HAP-1 (cell line): ENCODE measurements at places on chromosomes 1 and 21.

DNA sequence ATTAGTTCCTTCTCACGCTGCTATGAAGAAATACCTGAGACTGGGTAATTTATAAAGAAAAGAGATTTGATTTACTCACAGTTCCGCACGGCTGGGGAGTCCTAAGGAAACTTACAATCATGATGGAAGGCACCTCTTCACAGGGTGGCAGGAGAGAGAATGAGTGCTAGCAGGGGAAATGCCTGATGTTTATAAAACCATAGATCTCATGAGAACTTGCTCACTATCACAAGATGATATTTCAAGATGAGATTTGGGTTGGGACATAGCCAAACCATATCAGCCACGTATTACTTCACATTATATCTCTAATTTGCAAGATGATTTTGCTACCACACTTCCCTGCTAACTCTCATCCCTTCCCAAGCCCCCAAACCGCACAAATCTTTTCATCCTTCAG, 9.1 kb downstream of the MNDA start:
- DNase-seq: no peak

DNA sequence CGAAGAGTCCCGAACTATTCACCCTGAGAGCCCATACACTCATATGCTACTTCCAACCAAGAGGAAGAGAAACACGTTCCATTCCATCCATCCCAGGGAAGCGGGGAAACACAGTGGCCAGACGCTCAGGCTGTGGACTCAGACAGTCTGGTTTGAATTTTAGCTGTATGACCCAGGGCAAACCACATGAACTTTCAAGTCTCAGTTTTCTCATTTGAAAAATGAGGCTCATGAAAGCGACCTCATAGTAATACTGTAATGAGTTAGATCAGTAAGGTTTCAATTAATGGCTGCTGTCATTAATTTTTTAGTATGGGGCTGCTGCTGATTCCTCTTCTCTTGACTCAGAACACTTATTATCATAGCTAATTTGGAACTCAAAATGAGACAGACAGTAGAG, 1.5 kb downstream of the FCRL4 start:
- DNase-seq: no peak

DNA sequence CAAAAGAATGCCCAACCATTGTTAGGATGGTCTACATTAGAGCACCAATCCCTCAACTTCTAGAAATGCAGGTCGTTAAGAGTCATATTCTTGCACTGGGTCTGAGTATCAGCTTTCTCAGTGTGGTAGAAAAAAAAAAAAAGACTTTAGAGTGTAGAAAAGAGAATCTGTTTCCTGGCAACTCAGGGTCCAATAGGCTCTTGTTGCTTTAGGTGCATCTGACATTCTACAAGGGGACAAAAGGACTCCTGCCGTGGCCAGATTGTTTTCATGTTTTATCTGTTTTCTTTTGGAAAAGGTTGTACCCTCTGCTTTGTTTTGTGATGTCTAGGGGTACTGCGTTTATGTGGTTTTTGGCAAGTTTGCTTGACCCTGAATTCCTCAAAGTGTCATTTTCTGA, 105.4 kb upstream of the KCNK2 start:
- no peak for DNase-seq

- no peak for DNase-seq
Measured at GRCh38 chr1:113861641-113862040, 9.9 kb downstream of the PTPN22 start.

- DNase-seq: no peak
Measured at GRCh38 chr1:218624052-218624451, 278.9 kb downstream of the TGFB2 start.

DNA sequence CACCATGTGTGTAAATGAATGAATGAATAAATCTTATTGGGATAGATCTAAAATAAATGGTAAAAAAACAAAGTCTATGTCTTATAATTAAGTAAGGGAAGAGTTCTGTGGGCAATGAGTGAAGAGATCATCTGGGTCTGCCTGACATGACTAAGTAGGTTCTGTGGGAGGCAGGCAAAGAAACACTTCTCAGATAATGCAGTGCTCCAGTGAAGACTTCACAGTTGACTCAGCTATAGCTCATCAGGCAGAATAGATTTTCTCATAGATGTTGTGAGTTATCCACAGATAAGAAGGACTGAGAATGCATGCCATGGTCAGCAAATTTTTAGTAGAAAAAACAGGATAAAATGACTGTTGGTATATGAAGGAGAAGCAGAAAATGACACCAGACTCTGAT, 12.4 kb downstream of the KRTAP22-2 start:
- DNase-seq: no peak

GRCh38 chr1:182198006-182198605, 136.6 kb upstream of the ZNF648 start:
- no peak for DNase-seq

GRCh38 chr1:90876101-90876500, 145.7 kb downstream of the ZNF644 start:
- DNase-seq: no peak

- no peak for DNase-seq
Measured at GRCh38 chr1:179080866-179081686, 794 bp upstream of the TOR3A start.

DNA sequence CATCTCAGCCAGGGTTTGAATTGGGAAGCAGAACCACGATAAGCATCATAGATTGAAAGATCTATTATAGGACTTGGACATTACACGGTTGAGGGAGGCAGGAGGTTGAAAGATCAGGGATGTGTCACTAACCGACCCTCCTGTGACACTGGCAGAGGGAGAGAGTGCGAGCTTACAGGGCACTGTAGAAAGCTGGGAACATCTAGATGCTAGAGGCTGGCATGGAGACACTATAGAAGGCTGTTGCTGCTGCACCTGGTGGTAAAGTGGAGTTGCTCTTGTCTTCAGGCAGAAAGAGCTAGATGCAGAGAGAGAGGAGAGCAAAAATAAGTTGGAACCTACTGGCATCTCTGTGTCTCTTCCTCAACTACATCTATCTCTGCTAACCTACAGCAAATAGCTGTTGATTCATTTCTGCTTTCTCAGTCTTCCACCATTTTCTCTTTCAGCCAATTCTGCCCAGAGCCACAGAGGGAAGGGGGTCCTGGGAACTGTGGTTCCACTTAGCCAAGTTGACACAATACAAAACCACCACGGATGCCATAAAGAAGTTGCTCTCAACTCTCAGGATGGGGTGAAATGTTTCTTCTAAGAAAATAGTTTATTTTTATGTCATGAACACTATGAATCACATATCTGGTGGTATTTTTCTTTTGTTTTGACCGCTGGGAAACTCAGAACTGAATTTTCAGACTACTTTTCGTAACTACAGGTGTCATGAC, 155.9 kb downstream of the ZNF281 start:
- no peak for DNase-seq

DNA sequence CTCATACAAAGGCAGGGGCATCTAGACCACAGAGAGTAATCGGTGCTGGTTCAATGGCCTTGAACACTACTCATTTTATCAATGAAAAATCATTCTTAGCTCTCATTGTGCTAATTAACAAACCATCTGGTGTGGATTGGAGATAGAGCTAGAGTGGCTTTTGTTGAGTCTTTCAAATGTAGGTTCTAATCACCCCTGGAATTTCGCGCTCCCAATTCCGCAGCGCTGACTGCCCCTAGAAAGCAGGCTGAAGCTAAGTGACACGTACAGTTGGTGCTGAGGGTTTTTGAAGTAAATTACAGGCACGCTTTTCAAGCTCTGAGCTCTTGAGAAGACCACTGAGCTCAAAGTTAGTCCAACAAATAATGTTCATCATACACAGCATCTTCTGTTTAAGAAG, 31.2 kb upstream of the CA6 start:
- DNase-seq: peak; percentile 35

DNA sequence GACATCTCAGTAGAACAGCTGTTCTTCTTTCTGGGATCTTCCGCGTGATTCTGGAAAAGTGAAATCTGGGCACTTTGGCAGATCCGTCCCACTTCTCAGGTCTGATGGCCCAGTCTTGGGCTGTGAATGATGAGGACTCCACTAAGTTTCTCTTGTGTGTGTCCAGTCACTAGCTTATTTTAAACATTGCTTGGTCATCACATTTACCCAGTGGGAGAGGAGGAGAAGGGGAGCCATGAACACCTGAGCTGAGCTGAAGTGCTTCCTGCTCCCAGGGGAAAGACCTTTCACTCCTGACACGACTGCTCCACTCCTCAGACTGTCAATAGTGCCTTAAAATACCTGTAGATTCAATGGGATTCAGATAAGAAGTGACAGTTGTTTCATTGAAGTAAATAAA, 101.9 kb upstream of the SLC35F3 start:
- no peak for DNase-seq

GRCh38 chr1:207077470-207078377, 10.9 kb upstream of the C4BPB start:
- peak; percentile 76 for DNase-seq

GRCh38 chr1:189429610-189430009, 1048.1 kb downstream of the BRINP3 start:
- no peak for DNase-seq

DNA sequence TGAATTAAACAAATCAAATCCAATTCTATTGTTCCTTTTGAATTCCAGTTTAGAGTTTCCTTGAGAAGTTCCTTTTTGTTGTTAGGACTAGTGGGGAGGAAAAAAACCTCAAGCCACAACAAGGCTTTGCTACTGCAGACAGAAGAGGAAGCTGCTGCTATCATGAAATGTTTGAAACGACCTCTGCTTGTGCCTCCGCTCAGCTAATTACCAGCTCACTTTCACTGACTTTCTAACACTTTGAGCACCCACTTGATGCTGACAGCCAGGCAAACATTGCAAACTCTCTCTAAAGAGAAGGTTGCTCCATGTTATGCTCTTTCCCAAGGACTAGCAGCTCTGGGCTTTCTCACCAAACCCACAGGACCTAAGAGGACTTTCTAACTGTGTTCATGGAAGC, 203.9 kb upstream of the PROX1 start:
- DNase-seq: no peak

- no peak for DNase-seq
Measured at GRCh38 chr1:159699246-159699645, 15.1 kb downstream of the CRP start.

DNA sequence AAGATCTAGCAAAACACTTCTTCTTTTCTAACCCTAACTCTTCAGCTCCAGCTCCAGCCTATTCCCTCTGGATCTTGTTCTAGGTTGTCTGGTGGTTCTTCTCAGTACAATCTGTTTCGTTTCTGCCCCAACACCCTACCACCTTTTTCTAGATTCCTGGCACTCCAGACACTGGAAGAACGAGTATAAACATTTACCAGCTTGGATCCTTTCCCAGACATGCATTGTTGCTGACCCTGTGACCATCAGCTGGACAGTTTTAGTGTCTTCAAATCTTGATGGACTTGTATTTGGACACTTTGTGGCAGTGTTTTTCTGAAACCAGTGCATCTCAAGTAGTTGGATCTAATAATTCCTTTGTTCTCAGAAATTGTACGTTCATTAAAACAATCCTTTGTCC, 30.6 kb upstream of the CACNA1E start:
- no peak for DNase-seq

GRCh38 chr1:206890125-206891060, 6.8 kb upstream of the IL24 start:
- DNase-seq: no peak

DNA sequence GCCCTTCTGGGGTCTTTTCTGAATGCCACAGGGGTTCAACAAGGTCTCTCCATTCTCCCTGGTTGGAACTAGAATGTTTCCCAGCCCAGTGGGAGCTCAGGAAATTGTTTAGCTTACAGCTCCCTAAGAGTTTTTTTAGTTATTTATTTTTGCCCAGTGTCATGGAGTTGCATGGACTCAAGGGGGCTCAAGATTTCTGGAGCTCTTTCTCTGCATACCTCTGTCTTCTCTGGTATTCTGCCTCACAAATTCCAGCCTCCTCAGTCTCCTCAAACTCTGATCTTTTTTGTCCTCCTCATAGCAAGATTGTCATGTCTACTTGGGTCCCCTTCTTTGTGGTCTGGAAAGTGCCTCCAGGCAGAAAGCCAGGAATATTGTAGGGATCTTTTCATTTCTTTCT, 15.9 kb upstream of the PPP2R5A start:
- no peak for DNase-seq

DNA sequence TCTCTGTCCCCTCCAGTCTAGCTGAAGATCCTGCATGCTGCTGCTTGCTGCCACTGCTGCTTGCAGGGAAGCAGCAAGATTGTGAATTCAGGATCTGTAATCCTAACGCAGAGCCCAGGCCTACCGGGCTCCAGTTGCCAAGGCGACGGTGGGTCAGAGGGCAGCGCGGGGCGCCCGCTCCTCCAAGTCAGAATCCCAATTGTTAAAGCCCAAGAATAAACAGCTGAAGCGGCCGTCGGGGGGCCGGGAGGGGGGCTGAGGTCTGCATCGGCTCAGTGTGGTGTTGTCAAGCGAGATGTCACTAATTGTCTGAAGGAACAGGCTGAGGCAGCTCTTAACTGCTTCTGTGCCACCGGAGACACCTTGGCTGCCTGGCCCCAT, 36.8 kb downstream of the AHDC1 start:
- no peak for DNase-seq

DNA sequence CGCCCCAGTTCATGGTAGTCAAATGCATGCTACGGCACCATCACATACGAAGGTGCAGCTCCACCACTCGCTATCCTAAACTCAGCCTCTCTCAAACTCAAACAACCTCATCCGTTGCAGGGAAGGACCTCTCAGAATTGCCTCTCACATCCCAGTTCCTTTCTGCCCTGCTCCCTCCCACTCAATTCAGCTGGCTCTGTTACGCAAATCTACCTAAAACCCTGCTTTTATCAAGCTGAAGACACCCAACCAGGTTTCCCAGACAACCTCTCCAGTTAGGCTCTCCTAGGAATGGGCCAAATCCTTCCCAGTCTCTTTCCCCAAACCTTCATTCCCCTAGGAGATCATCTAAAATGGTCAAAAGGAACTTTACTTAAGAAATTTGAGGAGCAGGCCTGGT, 62.9 kb downstream of the CLSTN1 start:
- DNase-seq: no peak

DNA sequence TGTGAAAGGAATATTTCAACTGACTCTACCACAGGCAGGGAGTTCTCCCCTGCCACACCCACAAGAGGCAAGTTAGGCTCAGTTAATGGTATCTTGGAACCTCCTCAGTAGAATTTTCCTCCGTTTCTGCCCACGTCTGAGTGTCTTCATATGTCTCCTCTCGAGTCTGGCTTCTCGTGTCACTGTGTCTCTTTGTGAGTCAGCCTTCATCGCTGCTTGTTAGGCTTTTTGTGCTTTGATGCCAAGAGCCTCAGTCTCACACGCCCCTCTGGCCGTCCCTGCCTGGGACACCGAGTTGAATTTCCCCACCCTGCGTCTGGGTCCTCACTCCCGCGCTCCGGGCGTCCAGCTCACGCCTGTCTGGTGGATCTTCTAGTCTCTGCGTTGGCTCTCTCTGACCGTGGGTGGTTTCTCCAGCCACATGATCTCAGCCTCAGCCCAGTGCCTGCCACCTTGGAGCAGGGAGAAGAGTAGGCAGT, 125.7 kb upstream of the GADD45A start:
- no peak for DNase-seq

GRCh38 chr1:3211582-3212375, 142.8 kb downstream of the PRDM16 start:
- no peak for DNase-seq
